ENCODE measurements at places on chromosomes 1 and 21.

- no peak for ATAC-seq
Observed at GRCh38 chr21:40769231-40769630, 77.7 kb downstream of the DSCAM start.

GRCh38 chr1:19455353-19455752, 30.0 kb downstream of the CAPZB start:
- peak; percentile 46 for ATAC-seq

DNA sequence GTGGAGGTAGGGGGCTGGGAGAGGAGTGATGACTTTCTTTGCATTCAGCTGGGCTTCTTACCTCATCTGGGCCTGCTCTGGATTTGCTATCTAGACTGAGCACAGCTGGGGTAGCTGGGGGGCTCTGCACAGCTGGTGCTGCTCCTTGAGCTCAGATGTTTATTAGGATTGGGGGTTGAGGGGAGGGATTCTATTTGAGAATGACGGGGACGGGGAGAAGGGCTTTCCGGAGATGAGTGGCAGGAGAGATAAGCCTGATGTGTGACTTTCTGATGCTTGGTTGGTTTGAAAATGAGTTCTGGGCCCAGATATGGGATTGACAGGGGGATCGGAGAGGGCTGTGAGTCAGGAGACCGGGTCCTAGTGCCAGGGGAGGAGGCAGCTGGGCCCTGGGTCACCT, 146.1 kb upstream of the CSF3R start:
- ATAC-seq: no peak

GRCh38 chr1:62682531-62682930, 5.7 kb downstream of the DOCK7 start:
- no peak for ATAC-seq

GRCh38 chr21:34280389-34280795, 83.4 kb upstream of the KCNE2 start:
- ATAC-seq: peak; percentile 30

GRCh38 chr21:27643326-27643725, 676.4 kb upstream of the ADAMTS5 start:
- no peak for ATAC-seq

GRCh38 chr21:25421321-25422028, 185.8 kb downstream of the MRPL39 start:
- no peak for ATAC-seq

DNA sequence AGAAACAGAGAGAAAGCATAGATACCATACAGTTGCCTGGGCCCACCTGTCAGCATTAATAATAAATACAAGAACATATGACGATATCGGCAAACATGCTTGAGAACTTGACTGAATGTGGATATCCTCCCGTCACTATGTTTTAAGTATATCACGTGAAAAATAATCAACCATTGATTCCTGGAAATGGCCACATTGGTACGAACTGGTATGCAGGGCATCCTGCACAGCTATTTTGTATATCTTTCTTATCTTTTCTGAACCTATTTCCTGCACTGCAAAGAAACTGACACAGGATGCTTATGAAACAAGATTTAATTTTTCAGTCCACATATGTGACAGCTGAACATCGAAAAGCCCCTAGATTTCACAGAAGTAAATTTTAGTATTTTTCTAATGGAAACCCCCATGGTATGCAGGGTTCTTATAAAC, 22.8 kb upstream of the RGS1 start:
- ATAC-seq: no peak

- ATAC-seq: peak; percentile 20
Observed at GRCh38 chr1:226135059-226135651, 51.4 kb downstream of the ACBD3 start.

DNA sequence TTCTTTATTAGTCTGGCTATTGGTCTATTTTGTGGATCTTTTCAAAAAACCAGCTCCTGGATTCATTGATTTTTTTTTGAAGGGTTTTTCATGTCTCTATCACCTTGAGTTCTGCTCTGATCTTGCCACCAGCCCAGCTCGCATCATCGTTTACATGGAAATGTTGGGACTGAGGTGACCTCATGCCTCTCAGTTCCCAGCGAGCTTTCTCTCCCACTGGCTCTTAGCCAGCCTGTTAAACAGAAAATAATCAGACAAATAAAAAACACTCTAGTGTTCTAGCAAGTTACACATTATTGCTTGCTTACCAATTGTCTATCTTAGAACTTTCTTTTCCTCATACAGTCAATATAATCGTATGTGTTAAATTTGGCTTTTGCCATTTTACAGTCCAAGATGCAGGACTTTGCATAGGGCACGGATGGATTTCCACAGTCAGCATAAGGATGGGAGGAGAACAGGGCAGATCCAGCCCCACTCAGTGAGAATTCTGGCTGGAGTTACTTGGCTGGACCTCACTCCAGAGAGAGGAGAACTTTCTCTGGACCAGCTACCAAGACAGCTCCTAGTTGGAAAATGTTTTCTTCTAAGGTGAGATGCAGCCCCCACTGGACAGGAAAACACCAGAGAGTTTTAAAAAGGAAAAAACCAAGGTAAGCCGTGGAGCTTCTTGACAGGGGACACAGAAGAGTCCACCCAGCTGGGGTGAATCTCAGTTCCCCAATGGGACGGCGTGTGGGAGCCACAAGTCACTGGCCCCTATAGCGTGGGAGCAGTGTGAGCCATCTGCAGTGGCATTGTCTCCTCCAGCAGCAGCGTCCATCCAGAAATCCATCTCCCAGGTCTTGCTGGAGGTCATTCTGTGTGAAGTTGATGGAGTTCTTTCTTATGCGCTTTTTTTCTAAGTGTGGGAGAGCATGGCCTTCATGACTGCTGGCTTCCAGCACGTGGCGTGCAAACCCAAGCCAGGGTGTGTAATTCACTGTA, 17.6 kb downstream of the PGBD2 start:
- ATAC-seq: peak; percentile 86

- peak; percentile 18 for ATAC-seq
Observed at GRCh38 chr1:39102537-39103327, 76.6 kb downstream of the NDUFS5 start.

DNA sequence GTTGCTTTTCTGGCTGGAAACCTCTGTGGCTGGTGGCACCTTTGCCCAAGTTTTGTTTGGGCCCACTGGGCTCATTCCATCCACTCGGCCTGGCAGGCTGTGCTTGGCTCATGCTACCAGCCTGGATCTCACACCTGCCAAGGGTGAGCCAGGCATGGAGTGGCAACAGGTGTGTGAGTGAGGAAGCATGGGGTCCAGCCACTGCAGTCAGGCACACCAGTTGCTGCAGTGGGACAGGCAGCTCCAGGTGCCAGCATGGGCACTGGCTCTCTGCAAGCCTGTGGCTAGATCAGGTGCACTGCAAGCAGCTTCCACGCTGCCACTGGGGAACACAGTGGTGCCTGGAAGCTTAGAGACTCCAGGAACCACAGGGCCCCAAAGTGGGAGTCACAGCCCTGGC, 57.0 kb downstream of the NUP210L start:
- ATAC-seq: no peak

DNA sequence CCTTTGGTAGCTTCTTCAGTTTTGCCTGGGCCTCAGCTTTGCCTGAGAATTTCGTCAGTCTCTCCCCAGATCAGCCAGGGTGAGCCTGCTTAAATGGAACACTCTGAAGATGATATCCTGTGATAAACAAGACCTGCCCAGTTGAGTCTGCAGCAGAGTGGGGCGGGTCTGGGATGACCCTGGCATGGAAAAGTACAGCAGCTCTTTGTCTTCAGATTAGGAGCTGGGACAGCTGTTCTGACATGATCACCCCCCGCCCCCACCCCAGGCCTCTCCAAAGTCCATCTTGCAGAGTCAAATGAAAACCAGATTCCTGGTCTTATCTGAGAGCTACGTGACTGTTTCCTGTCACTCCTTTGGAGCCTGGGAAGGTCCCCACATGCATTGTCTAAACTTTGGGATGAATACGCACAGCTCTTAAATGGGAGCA, 2.2 kb upstream of the TMEM51 start:
- ATAC-seq: no peak

- no peak for ATAC-seq
Observed at GRCh38 chr1:178024504-178024903, 54.6 kb upstream of the SEC16B start.

- peak; percentile 23 for ATAC-seq
Observed at GRCh38 chr1:1540818-1541628, 599 bp upstream of the TMEM240 start.

DNA sequence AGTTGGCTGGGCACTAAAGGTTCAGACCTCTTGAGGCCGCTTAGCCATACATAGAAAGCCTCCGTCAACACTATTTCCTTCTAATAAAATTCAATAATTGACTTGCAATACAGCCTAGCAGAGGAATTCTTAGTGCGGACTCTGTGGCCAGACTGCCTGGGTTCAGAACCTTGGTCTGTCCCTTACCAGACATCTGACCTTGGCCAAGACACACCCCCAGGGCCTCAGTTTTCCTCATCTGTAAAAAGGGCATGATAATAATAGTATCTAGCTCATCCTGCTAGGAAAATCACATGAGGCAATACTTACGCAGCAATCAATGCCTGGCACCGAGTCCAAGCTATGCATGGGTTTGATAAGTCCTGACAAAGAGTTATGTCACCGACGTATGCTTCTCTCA, 148.2 kb upstream of the SOD1 start:
- ATAC-seq: no peak

- ATAC-seq: peak; percentile 87
Observed at GRCh38 chr1:220370041-220370700, 97.9 kb upstream of the RAB3GAP2 start.

- no peak for ATAC-seq
Observed at GRCh38 chr1:29762635-29763034, 526.3 kb downstream of the PTPRU start.

- no peak for ATAC-seq
Observed at GRCh38 chr1:223135176-223135942, 7.7 kb downstream of the TLR5 start.

DNA sequence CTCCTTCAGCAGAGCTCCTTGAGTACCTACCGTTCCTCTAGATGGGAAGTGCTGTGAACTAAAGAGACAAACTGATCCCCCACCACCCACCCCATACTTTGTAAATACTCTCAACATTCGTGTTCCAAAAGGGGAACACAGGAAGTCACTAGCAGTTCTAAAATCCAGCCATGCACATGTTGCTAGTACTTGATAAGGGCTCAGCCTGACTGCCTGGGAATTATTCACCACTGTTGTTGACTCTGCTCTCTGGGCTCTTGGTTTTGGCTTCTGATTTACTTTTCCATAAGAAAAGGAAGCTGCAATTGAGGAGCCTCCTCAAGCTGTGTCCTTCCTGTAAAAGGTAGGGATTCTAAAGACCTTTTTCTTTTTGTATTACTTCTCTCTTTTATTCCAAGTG, 67.5 kb downstream of the IVNS1ABP start:
- no peak for ATAC-seq

- no peak for ATAC-seq
Observed at GRCh38 chr1:47578721-47579419, 141.0 kb downstream of the FOXD2 start.

DNA sequence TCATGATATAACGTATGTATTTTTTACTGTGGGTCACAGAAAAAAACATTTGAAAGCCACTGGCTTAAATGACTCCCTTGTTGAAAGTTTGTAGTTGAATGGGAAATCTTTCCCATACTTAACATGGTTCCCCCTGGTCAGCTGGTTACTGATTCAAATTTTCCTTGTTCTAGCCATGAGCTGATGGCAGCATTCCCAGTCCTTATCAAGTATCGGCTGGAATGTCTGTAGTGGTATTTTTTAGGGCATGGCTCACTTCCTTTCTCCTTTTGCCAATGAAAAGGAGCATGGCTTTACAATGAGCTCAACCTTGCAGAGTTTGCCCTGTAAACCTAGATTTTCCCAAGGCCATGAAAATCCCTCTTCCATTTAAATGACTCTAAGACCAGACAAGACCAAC, 55.7 kb downstream of the GIPC2 start:
- ATAC-seq: no peak

DNA sequence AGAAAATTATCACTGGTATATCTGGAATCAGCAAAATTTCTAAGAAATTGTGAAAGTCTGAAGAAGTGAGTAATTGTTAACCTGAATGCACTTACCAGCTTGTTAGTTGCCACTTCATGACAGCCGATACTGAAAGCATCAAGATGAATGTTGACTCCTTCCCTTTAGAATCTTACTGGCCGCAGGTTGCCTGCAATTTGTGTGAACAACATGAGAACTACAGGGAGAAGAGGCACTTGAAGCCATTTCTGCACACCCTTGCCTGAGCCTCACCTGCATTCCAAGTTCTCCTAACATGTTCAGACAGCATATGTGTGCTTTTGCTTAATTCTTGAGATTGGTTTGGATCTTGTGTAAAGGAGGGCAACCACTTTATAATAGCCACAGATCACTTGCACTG, 59.2 kb upstream of the SSX2IP start:
- ATAC-seq: no peak

GRCh38 chr1:208139434-208140045, 104.6 kb downstream of the PLXNA2 start:
- ATAC-seq: no peak

GRCh38 chr1:109201123-109201703, 12.5 kb upstream of the SARS1 start:
- peak; percentile 80 for ATAC-seq

DNA sequence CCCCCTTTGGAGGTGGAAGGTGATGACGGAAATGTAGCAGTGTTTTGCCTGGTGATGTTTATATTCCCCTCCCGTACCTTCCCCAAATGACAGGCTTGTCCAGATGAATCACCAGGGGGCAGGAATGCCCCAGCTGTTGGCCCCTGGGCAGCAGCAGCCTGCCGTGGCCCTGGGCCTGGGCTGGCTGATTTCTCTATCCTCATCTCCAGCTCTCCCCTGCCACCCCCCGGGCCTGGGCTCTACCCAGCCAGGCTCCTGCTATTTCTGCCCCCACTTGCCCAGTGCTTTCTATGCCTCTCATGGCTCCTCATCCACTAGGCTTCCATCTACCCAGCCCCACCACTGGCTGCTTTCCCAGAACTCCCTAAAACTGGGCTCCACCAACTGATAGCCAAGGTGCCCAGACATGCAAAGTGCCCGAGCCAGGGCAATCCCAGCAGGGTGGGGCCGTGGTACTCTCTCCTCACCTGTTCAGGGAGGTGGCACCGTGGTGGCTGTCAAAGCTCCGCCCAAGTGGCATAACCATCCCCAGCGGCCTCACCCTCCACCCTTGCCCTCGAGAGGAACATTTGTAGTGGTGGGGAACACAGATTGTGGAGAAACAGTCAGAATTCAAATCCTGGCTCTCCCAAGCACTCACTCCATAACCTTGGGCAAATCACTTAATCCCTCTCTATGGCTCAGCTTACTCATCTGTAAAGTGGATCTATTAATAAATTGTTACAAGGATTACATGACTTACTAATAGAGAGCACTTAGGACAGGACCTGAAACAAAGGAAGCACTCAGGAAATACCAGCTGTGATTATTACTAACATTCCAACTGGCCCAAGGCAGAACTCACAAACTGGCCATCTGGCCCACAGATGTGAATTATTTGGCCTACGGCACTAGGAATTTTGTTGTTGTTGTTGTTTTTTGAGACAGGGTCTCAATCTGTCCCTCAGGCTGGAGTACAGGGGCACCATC, 12.8 kb upstream of the ECE1 start:
- ATAC-seq: peak; percentile 45

GRCh38 chr1:115722221-115722620, 46.3 kb downstream of the CASQ2 start:
- ATAC-seq: no peak

Data from motor neuron (in vitro differentiated cells).